ENCODE measurements at places on chromosomes 4 and X.
A peak's percentile ranks its signal among the peaks of the same experiment; 100 is the strongest.

GRCh38 chr4:8150152-8151090 is 8.2 kb downstream of the ABLIM2 start:
- DNase-seq = no peak

DNA sequence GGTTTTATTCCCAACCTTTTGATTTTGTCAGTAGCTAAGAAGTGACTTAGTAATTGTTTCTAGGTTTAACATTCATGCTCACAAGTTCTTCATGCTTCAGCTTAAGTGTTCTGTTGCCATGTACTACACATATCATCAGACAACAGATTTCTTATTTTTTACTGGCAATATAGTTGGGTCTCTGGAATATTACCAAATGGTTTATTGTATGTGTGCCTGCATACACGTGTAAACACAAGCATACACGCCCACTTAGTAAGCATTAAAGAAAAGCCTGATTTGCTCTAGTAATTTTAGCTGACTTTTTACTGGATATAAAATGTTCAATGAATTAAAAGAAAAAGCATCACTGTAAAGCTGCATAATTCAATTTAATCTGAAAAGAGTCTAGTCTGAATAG is 199.8 kb downstream of the CAMK2D start:
- DNase-seq = no peak

GRCh38 chrX:134537179-134537955 is 77.4 kb downstream of the HPRT1 start:
- DNase-seq = no peak

GRCh38 chrX:8848911-8849310 is 47.7 kb upstream of the FAM9A start:
- DNase-seq = no peak

- no peak for DNase-seq
These were observed 1920.5 kb upstream of the PCDH7 start for GRCh38 chr4:28799696-28800095.

- DNase-seq = no peak
These were observed 599.3 kb downstream of the SPRY1 start for GRCh38 chr4:123995936-123996335.

DNA sequence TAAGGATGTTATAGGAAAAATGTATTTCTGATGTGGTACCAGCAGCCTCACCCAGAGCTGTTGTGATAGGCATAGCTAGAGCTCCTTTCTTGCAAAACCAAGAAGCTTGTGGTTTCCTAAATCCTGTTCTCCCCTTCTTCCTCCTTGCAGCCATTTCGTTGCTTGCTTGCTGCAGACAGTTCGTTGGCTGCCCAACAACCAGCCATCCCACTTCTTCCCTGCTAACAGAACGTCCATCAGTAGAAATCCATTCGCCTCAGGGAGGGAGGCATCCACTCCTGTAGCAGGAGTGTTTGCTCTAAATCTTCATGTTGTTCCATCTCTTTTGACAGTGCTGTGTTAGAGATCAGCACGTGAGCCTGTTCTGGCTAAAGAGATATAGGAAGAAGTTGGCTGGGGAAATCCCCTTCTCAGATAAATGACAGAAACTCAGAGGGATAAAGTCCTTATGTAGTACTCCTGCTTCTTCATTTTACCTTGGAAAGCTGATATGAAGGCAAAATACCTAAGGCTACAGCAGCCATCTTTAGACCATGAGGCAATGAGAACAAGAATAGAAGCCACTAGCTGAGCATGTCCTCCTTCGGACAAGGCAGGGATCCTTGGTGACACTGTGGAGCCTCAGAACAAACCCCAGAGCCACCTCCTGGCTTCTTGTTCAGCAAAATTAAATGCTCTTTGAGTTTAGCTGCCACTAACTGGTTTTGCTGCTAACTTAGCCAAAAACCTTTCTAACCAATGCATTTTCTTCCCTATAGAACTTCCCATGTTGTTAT is 68.4 kb upstream of the RELL1 start:
- DNase-seq = no peak

DNA sequence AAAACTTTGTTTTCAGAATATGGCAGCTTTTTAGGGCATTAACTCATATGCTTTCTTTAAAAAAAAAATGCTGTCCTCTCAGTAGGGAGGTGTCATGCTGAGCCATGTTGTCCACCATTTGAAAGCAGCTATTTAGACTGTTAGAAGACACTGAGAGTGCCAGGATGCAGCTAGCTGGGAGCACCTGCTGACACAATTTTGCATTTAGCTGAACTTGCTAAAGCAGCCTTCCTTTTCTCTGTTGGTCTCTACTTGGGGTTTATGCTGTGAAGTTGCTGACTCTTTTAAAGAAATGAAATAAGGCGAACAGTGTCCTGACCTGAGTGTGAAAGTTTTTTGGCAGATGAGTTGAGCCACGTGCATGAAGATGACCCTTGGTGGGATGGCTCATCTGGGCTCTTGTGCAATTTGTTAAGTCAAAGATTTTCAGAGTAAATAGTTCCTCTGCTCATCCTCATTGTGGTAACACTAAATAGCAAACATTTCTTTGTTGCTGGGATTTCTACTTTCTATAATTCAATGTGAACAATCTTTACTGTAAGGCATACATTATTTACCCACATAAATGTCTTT is 64.5 kb downstream of the CDS1 start:
- DNase-seq = no peak

DNA sequence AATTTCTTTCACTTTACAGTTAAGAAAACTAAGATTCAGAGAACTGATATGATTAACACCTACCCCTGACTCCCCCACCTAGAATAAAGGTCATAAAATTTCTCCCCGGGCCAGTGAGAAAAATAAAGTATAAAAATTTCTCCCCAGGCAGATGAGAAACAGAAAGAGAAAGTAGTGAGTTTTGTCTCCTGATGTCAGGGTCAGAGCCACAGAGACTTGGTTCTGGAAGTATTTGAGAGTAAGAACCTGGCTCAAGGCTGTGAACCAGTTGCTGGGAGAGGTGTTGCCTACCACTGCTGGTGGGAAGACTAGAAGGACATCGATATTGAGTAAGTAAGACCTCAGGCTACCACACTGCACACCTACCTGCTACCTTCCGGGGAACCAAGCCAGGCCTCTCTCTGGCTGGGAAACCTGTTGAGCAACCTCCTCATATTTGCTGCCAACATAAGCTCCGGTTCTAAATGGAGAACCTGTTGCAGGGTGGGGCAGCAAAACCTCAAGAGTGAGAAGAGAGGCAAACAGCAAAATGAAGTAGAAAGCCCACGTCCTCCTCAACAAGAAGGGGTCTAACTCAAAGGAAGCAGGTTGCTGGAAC is 104.2 kb upstream of the PUDP start:
- DNase-seq = no peak

DNA sequence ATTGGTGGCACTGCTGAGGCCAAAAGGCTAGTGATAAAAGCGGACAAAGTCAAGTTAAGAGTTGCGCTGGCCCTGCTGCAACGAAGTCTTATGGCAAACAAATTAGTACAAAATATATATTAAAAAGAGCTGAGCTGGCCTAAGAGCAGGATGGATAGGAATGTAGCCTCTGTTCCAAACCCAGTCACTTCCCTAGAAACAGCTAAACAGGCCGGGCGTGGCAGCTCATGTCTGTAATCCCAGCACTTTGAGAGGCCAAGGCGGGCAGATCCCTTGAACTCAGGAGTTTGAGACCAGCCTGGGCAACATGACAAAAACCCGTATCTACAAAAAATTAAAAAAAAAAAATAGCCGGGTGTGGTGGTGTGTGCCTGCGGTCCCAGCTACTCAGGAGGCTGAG is 32.4 kb upstream of the UGDH start:
- DNase-seq = no peak

- no peak for DNase-seq
These were observed 420.8 kb upstream of the DIPK2B start for GRCh38 chrX:45621376-45622041.

DNA sequence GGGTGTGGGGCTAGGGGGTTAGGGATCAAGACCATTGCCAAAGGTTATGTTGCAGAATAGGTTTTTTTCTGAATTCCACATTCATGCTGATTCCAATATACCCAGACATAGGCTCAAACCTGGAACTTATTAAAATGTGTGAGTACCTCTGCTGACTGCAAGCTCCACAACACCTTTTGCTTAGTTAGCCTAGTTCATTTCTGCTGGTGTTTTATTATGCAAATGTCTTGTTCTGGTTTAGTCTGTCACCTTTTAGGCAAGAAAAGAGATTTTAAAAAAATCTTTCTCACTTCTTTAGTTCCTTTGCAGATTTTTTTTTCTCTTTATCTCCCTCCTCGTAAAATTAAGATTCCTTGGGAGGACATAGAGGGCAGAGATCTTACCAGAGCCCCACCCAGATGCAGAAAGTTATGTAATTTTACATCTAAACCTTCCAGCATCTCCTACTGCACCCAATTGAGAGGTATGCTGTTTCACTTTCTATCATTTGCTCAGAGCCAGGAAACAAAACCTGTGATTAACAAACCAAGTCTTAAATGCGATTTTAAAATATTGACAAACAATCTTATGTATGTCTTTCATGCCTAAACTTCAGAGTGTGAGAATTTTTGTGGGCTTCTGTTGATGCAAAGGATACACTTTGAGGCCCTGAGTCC is 190.7 kb upstream of the CLNK start:
- no peak for DNase-seq

- no peak for DNase-seq
These were observed 14.6 kb downstream of the ANOS1 start for GRCh38 chrX:8717354-8717753.

DNA sequence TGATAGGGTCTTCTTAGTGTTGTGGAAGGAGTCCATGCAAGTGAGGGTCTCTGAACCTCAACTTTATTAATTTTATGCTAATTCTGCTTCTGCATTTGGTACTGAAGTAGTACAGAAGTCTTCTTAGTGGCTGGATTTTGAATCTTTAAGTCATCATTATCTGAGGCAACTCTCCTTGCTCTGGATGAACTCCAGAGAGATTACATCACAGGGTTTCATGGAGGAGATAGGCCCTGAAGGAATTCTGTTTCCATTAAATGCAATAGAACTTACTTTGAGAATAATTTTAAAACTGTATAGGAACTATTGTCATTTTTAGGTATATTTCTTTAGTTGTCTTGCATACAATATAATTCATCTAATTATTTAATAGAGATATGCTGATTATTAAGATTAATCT is 451.2 kb downstream of the FAT4 start:
- no peak for DNase-seq

DNA sequence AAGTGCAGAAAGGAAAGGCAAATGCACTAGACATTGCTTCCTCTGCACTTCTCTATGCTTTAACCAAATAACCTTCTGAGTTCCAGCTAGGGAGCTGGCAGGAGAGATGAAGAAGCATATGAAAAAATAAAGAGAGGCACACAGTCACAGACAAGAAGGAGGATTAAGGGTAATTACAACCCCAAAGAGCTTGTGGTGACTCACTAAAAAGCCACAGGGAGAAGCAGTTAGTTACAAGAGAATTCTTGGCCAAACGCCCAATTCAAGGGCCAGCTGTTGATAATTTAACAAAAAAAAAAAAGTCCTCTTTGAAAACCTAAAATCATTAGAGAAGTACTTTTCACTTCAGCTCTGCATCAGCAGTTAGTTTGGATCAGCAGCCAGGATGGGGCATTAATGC is 478.0 kb downstream of the KCNIP4 start:
- no peak for DNase-seq

- DNase-seq = no peak
These were observed 254.6 kb downstream of the CBLL2 start for GRCh38 chrX:22527302-22527701.

- peak; percentile 10 for DNase-seq
These were observed at the start of gene FAM149A for GRCh38 chr4:186104114-186104889. Gene FAM149A, plus strand, starts transcription at chr4:186104704.

- no peak for DNase-seq
These were observed 25.4 kb upstream of the TNIP3 start for GRCh38 chr4:121189326-121190215.

DNA sequence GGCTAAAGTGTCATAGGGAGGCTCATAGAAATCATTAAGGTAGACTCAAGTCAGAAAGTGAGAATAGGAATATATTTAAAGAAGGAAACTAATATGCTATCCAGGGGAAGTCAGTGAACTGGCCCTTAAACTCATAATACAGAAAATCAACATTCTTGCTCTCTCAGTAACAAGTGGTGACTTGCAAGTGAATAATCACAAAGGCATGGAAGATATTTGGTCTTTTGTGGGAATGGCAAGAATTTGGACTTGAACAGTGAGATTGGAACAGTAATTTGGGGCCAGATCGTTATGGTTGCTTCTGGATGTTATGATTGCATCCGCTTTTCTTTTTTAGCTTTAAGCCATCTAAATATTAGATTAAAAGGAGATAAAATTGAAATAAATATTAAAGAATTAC is 103.8 kb downstream of the TBC1D19 start:
- no peak for DNase-seq

DNA sequence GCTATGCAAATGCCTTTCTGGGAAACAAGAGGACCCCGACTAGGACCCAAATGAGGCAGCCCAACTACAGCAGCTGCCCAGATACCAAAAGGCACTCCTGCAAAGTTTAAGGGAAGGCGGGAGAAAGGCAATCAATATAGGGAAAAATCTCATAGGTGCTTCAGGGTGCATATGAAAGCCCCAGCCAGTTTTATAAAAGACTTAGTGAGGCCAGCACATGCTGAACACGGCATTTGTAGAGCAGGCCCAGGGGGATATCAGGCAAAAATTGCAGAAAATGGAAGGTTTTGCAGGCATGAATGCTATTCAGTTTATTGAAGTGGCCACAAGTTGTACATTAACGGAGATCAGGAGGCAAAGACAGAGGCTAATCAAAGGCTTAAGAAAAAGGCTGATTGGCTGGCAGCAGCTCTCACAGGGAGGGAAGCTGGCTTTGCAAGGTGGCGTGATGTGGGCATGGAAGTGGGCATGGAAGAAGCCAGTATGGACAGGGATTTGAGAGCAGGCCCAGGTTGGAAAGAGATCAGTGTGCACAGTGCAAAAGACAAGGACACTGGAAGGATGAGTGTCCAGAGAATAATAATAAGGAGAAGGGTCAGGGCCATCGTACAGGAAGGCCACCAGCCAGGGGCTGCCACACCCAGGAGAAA is 37.7 kb upstream of the UGT2B7 start:
- no peak for DNase-seq

DNA sequence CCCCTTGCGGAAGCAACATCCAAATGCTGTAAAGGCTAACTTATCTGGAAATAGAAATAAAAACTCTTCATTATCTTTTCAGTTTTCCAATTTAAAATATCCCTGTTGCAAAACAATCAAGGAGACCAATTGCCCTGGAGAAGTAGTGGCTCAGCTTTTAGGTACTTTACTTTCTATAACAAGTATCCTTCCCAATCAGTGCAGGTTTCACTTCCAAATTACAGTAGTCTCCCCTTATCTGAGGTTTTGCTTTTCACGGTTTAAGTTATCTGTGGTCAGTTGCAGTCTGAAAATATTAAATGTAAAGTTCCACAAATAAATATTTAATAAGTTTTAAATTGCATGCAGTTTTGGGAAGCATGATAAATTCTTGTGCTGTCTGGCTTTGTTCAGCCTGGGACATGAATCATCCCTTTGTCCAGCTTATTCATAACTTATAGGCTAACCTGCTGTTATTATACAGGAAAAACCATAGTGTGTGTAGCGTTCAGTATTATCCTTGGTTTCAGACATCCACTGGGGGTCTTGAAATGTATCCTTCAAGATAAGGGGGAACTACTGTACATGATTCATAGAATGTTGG is 973.1 kb upstream of the GRID2 start:
- DNase-seq = no peak
